ENCODE measurements at places on chromosomes 1 and 21. TPM values are rescaled to one million over a fixed set of nuclear protein-coding genes. Genes with fewer than 3 reads are reported as not detected.
A peak's percentile ranks its signal among the peaks of the same experiment; 100 is the strongest.

The GPR37L1 gene
- total RNA-seq: not detected

The CD52 gene
- total RNA-seq: not detected

DNA sequence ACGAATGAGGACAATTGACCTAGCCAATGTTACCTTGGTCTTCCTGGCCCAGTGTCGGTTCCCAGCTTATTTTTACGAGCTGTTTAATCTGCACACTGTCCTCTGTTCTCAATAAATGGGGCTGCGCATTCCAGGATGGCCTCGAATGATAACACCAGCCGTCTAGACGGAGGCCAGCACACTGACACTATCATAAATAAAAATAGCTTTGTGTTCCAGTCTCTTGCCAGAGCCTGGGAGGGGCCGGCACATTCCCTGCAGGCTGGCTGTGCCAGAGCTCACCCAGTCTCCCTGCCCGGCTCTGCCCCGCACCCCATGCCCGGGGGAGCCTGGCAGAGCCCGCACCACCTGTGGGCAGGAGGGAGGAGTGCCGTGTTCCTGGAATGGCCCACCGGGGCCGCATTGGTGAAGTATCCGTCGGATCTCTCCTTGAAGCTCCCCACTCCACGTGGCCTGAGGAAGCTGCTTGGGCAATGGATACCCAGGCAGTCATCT is 92.1 kb downstream of the SPSB1 start:
- peaks cover 69% of the 10 kb centered on the region for H3K4me1 ChIP-seq
- H3K36me3 ChIP-seq: no peaks in the 10 kb centered on the region
- peak overlapping the region; percentile 17 for H3K4me3 ChIP-seq
- peak overlapping the region; percentile 89 for H3K27ac ChIP-seq
- no peaks in the 10 kb centered on the region for H3K27me3 ChIP-seq

DNA sequence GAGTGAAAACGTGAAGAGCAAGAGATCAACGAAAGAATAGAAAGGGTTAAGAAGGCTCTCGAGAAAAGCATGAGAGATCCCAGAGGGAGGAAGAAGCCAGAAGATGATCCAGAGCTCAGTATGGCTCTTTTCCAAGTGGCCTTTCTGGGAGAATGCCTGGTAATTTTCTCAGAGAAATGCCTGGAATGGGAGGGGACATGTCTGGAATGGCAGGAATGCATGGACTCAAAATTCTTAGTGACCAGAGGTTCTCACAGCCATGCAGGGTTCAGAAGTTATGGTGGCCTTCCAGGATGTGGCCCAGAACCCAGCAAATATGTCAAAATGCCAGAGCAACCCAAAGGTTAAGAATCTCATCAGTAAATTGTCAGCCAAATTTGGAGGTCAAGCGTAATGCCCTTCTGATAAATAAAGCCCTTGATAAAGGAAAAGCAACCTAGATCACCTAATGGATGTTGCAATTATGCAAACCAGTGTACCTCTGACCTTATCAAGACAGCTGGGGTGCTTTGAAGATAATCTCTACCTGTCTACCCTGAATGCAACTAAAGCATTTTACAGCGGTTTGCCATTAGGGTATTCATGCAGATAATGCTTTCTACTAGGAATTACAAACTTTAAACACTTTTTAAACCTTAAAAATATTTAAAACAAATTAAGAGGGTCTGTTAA is 53.1 kb downstream of the NBPF6 start:
- no peak for DNase-seq
- no peaks in the 10 kb centered on the region for H3K27me3 ChIP-seq
- no peaks in the 10 kb centered on the region for H3K36me3 ChIP-seq
- no peak overlapping the region for H3K4me3 ChIP-seq

DNA sequence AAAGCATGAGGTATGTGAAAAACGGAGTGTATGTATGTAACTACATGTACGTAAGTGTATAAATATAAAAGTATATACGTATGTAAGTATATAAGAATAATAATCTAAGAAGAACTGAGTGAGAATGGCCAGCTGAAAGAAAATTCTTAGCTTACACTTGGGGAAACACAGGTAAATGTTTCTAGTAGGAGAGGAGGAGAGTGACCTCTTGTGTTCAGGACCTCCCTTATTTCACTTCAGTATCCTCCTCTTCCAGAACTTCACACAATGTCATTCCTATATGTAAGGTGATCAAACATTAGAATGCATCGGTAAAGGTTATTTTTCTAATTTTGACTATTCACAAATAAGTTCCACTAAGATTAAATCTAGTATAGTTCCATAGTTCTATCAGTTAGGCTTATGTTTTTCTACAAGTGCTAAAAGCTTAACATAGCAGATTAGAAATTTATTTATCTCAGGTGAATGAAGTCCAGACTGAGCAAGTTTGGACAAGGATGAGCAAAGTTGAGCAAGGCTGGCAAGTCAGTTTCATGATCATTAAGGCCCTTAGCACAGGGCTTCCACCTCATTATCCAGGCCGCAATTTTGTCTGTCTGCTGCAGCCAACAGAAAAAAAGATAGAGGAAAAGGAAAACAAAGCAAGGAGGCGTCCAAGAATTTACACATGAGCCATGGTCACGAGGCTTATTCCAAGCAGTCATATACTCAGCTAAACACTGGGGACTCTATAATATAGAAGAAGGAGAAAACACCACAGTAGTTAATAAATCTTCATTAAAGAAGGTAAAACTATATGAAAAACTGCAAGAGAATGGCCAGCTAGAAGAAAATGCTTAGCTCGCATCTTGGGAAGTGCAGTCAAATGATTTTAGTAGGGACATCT is 7.1 kb upstream of the MROH9 start:
- no peak overlapping the region for H3K27ac ChIP-seq
- peaks cover 22% of the 10 kb centered on the region for H3K4me1 ChIP-seq
- no peaks in the 10 kb centered on the region for H3K36me3 ChIP-seq
- no peaks in the 10 kb centered on the region for H3K27me3 ChIP-seq
- no peak for DNase-seq
- H3K4me3 ChIP-seq: no peak overlapping the region
